ENCODE measurements at places on chromosomes 1 and 21.

DNA sequence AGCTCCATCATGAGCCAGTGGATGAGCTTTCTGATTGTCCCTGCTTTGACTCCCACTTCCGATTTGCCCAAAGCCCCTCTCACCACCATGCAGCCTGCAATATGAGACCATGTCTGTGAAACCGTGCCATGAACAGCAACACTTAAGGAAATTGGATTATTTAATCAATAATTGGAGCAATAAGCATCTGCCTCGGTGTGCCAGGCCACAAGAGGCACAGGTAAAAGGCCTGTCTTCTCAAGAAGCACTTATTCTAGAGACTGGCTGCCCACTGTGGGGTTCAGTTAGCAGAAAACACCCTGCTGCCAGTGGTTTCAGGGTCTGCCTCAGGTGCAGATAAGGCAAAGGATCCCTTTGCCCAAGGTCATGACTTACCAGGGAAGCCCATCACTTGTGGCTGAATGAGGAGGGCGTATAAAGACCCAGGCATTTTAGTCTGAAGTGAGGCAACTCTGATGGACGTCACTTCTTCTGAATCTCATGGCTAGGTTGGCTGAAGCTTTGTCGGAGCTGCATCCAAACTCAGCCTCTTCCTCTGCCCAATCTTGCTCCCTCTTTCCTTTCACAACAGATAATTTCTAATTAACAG lies 7.1 kb upstream of the CHI3L2 start:
- DNase-seq, result no peak

DNA sequence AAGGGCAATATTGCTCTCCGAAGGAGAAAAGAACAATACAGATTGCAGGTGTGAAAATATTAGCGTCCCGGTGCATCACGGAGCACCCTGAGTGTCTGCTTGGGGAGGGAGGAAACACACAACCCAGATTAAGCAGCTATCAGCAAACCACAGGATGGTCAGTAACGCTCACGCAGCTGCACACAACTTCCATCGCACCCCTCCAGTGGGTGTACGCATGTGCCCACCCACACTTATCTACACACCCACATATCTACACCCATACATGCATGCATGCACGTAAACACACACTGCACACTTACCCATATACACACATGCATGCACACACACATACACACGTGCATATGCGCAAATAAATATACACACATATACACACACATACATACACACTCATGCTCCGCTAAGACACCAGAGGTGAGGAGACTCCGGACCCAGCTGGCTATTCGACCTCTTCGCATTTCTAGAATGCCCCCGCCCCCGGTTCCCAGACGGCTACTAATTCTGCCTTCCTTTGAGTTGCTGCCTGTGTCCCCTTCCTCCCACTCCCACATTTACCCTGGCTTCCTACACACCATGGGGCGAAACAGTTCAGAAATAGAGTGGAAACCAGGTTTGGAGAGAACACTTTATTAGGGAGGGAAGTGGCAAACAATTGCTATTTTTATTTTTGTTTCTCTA lies 26.2 kb downstream of the ITPKB start:
- no peak for DNase-seq

GRCh38 chr1:229089586-229090208 lies 181.2 kb upstream of the RAB4A start:
- no peak for DNase-seq

GRCh38 chr21:45228171-45228641 lies 59.5 kb downstream of the POFUT2 start:
- DNase-seq, result no peak

GRCh38 chr1:12618965-12619791 lies 1.2 kb upstream of the DHRS3 start:
- peak; percentile 12 for DNase-seq

DNA sequence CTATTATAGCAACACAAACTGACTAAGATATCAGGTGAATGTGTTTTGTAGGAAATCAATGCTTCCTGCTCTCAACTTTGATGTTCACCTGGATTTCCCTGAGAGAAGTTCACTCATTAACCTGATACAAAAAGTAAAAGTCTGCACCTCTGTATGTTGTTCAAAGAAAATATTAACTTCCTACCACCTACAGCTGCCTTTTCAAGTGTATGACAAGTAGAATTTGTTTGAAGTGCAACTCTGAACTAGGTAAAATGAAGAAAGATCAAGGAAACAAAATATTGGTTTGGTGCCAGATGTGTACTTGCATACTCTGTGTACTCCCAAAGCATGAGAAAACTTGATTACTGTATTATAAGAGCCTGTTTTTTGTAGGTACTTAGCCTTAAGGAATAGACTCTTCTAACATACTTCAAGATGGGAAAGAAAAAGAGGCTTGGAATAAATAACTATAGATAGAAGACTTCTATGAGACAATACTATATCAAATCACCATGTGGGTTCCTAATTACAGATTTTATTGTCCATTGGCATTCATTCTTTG lies 193.4 kb downstream of the APP start:
- no peak for DNase-seq

GRCh38 chr1:16300436-16300835 lies 51.8 kb downstream of the FBXO42 start:
- no peak for DNase-seq

- no peak for DNase-seq
These were observed 52.7 kb downstream of the GLUL start for GRCh38 chr1:182338806-182339370.

GRCh38 chr21:18655931-18656330 lies 252.3 kb upstream of the TMPRSS15 start:
- no peak for DNase-seq

DNA sequence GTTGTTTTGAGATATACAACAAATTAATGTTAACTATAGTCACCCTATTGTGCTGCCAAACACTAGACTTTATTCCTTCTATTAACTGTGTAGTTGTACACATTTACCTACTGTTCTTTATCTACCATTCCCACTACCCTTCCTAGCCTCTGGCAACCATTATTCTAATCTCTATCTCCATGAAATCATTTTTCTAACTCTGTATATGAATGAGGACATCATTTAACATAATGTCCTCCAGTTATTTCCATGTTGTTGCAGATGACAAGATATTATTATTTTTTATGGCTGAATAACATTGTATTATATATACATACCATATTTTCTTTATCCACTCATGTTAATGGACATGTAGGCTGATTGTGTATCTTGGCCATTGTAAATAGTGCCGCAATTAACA lies 366.3 kb downstream of the TBX15 start:
- no peak for DNase-seq

DNA sequence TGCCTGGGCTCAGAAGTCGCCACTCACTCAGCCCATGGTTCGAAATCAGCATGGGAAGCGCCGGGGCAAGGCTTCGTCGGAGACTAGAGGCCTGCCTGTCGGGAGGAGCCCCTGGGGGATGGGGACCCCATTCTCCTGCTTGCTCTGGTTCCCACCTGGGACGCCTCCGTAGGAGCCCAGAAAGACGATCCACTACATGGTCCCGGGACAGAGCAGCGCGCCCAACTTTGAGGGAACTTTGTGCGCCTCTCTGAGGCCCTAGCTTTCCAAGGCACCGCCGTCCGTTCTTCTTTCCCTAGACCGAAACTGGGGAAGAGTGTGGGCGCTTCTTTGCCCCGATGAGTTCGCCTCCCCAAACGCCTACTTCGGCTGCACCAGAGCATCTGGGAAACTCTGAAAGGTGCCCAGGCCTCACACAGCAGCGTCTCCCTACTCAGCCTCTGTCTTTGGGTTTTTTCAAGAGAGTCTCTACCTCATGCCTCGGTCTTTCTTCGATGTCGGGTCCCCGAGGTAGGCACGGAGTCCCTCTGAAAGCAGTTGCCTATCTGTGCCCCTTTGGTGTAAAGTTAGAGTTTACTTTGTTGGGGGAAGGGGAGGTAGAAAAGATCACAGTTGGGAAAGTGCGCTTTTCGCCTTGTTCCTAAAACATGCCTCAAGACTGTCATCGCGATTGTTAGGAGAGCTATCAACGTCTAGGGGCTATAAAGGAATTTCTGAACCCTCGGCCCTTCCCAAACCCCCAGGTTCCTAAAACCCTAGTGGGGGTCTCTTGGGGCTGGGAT lies 14.0 kb downstream of the NR5A2 start:
- no peak for DNase-seq

- no peak for DNase-seq
These were observed 13.9 kb downstream of the BSND start for GRCh38 chr1:55012661-55013060.

DNA sequence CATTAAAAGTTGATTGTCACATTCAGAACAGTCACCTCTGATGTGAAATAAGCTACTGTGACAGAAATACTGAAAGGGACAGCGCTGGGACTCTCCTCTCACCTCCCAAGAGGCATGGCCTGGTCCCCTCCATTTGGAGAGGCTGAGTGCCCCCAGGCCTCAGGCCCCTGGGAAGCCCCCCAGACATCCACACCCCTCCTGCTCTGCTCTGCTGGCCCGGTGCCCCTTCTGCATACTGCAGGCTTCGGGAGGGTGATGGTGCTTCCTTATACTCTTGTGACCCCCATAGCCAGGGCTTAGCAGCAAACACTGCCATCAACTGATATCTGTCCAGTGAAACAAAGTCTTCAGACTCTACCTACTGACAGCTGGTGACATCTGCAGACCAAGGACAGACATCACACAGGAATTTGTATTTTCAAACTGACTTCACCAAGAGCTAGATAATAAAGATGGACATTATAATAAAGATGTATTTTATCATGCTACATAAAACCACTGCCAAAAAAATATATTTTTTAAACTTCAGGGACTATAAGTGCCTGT lies 36.9 kb downstream of the C2CD2 start:
- no peak for DNase-seq

DNA sequence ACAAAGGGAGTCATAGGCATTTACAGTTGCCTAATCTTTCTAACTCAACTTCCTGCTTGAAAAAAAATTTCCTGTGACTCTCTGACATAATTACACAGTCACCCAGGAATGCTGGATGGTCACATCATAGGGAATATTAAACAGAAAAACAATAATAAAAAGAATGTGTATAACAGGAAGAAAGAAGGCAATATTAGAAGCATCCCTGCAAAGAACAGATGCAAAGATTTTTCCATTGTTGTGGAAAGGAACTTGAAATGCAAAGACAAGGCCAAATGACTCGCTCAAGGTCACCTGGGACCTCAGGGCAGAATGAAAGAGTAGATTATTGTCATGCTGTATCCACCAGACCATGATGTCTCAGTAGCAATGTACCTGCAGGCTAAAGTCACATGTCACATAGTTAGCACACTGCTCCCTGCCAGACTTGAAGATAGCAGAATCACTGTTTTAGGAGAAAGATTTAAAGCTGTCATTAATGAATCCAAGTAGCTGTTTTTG lies 184.3 kb downstream of the CYYR1 start:
- no peak for DNase-seq

DNA sequence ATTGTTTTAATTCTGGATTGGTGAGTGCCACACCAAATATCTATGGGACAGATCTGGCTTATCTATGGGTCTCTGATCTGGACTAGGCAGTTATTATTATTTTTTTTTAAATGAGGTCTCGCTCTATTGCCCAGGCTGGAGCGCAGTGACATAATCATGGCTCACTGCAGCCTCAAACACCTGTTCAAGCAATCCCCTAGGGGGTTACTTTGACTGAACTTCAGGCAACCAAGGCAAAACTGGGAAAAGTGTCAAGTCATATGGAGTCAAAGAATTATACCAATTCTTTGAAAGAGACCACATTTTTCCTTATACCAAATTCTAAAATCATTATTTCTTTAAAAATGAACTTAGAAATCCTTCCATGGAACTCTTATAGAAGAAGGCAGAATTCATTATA lies 129.1 kb upstream of the HOOK1 start:
- DNase-seq, result no peak

DNA sequence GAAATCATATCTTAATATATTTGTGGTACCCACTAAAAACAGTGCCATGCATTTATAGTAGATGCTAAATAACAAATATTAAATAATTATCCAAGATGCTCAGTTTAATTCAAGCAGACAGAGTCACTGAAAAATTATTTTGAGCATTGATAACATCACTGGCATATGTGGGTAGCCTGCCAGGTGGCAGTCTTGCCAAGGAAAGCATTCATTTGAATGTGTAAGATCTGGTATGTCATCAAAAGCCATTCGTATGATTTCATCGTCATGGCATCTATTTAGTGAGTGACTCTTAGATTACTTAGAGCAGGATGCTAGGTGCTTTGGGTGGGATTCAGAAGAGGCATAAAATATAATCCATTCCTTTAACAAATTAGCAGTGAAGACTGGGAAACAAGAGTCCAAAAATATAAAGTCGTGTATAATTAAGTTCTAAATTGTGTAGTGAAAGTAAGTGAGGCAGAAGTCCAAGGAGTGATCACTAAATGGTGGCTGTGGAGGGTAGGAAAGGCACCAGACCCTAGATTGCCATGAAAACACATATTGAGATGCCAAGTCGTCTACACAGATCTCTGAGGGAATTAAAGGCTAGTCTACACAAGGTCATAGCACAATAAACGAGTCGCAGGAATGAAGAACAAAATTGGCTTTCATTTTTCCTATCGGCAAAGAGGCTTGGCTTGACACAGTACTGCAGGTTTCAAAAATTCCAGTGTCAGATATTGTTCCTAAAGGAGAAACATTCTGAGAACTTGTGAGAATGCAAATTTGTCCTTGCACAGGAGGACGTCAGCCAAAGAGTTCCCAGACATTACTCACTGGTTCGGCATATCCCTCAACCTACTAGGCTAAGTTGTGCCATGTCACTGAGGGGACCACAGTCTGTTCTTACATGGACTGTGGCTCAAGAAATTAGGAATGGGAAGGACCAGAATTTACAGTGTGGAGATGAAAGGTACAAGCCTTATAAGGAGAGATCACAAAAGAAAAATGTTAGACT lies 130.8 kb downstream of the LYPLAL1 start:
- DNase-seq, result no peak

- no peak for DNase-seq
These were observed 3.1 kb downstream of the VPS26C start for GRCh38 chr21:37263827-37264600.
